ENCODE measurements at places on chromosomes 1 and 21.

- no peak for DNase-seq
Measured at GRCh38 chr1:55586771-55587170, 371.6 kb upstream of the USP24 start.

DNA sequence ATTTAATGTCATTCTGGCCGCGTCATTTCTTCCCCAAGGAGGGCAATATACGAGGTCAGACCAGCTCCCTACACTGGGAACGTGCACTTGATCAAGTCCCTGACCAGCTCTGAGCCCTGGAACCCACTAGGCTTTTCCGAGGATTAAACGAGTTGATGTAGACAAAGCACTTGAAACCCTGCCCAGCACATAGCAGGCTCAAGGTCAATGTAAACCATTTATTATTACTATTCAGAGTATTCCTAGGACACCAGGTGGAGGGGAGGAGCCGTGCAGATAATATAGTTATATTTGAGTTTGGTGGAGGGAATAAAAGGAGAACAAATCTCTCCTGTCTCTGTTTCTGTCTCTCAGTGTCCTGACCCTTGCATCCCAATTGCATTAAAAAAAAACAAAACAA lies 174.1 kb upstream of the IGSF21 start:
- no peak for DNase-seq

- DNase-seq, result no peak
Measured at GRCh38 chr1:94562519-94563260, 21.1 kb upstream of the F3 start.

DNA sequence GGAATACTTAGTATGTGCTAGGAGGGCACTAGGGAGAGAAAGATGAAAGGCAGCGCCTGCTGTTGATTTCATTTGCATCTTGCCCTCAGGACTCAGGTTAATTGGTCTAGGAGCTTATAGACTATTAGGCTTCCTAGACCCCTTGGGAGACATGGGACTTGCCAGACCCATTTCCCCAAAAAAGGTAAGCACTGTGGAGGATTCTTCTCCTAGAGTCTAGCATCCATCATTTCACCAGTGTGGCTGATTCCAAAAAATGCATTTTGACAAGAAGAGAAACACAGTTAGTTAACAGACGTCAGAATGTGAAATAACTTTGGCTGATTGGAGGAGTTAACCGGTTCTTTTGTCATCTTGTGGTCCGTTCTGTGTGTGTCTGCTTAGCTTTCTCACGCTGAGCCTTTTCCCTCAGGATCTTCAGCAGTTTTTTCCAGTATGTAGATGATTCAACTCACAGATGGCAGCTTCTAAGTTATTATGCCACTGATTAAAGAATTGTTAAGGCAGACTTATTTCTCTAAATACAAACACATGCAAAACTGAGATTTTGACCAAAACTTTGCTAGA lies 108.8 kb downstream of the KIF26B start:
- DNase-seq, result no peak

DNA sequence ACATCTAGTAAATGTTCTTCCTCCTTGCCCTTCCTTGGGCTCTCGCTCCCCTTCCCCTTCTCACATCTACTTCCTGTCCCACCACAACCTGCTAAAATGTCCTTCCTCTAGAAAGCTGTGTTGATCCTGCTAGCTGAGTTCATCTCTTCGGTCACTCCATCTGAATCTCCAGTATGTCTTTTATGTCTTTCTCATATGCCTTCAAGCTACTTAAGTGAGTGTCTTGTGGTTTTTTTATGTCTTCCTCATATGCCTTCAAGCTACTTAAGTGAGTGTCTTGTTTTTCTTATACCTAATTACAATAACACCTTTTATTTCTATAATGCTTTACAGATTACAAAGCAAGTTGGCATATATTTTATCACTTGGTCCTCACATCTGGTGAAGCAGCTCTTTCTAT lies 33.9 kb downstream of the CSF1 start:
- no peak for DNase-seq

- DNase-seq, result peak; percentile 35
Measured at GRCh38 chr1:245807306-245807705, 652.5 kb downstream of the KIF26B start.

DNA sequence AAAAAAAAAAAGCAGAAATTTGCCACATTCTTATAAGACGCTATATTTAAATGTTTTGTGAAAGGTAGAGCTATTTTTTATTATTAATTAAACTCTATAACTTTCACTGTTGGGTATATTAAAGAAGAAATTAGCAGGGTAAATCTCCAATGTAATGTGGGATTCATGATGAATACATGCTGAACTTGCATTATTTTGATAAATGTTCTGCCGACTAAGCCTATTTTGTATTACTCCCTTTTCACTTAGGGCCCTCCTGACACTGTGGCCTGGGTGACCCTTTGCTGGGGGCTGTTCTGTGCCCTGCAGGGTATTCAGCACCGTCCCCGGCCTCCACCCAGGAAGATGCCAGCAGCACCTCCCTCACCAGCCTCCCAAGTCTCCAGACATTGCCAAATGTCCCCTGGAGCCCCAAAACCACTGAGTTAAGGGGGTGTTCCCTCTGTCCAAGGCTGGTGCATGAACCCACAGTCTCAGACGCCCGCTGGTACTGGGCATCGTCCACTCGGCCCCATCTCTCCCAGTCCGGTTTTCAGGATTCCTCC lies 22.5 kb downstream of the RSPH1 start:
- DNase-seq, result no peak

DNA sequence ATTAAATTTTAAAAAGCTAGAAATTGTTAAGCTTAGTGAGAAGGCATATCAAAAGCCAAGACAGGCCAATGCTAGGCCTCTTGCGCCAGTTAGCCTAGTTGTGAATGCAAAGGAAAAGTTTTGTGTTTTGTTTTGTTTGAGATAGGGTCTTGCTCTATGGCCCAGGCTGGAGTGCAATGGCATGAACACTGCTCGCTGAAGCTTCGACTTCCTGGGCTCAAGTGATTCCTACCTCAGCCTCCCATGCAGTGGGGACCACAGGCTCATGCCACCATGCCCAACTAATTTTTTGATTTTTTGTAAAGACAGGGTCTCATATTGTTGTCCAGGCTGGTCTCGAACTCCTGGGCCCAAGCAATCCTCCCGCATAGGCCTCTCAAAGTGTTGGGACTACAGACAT lies 40.3 kb downstream of the TRIM33 start:
- DNase-seq, result no peak

DNA sequence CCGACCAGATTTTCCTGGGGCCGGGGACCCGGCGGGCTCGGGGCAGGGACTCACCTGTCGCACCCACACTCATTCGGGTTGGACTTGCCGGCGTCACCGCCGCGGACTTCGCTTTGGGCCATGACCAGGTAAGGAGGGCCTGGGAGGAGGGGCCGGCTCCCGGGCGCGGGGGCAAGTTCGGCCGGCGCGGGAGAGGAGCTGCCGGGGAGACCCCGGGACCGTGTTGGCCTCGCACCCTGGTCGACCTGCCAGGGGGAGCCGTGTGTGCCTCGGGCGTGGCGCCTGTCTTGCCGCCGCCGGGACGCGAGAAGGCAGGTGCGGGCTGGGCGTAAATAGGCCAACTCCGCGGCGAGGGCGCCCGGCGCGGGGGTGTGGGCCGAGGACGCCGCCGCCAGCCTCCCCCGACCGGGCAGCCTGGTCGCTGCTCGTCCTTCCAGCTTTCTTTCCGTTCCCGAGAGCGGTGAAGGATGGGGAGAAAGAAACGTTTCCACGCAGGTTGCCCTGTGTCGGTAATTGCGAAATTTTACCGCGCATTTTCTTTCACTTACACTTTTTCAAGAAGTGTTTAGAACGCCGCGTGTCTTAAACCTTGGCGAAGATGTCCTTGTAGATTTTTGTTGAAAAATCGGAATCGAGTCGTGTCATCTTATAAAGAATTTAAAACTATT lies 558 bp downstream of the USP1 start:
- no peak for DNase-seq

GRCh38 chr1:82565546-82565945 lies 764.8 kb downstream of the ADGRL2 start:
- DNase-seq, result no peak

GRCh38 chr21:38910390-38911067 lies 104.8 kb downstream of the ETS2 start:
- DNase-seq, result peak; percentile 12

DNA sequence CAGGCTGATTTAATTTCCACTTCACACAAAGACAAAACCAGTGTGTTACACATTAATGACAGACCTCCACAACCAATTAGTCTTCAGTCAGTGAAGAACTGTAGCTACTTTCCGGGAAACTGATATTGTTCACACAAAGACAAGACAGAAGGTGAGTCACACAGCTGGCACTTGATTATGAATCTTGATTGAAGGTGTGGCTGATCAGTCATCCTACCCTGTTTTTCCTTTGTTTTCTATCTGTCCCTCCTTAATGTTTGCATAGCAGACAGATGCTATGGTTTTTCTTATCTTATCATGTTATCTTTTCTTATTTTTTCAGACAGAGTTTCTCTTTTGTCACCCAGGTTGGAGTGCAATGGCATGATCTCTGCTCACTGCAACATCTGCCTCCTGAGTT lies 185.1 kb upstream of the GREM2 start:
- peak; percentile 1 for DNase-seq

DNA sequence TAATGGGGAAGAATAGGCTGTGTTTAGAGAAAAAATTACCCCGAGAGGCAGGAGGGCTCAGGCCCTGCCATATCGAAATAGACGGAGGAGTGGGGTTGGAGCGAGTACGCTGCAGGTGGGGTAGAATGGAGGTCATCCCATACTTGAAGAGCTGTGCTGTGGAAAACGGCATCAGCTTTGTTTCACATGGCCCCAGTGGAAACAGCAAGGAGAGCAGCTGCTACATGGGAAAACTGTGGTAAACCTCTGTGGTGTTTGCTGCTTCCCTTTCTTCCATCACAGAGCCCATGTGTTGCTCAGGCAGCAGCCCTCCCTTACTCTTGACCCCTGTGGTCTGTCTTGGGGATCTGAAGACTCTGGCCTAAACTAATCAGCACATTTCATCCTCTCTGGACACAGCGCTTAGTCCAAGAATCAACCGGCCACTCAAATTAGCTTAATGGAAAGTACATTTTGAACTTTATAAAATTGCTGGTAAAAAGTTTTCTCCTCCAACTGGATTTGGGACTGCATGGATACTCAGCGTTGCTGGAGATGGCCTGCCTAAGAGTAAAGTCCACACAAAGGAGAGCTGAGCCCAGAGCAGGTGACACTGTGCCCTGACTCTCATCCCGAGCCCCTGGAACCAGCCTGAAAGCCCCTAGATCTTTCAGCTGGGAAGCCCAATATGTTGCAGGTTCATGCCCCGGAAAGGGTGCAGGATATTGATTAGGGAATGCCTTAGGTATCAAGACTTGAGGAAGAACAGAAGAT lies 127.1 kb upstream of the GADD45A start:
- no peak for DNase-seq

- no peak for DNase-seq
Measured at GRCh38 chr21:43311301-43311817, 115.6 kb downstream of the SIK1 start.

GRCh38 chr1:208174731-208175507 lies 69.3 kb downstream of the PLXNA2 start:
- no peak for DNase-seq

DNA sequence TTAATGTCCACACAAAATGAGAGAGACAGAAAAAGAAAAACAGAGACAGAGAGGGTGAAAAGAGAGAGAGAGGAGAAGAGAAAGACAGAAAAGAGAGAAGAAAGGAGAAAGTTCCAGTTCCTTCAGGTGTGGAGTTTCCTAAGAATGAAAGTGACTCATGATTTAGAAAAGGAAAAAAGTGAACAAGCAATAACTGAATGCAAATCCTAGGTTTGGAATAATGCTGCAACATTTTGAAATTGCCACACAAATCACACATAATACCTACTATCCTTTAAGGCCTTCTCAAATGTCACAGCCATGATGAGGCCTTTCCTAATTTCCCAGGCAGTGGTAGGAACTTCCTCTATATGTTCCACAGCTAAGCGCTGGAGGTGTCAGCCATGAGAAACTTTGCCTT lies 31.5 kb upstream of the XPR1 start:
- no peak for DNase-seq

GRCh38 chr21:42455754-42456440 lies 40.1 kb downstream of the RSPH1 start:
- DNase-seq, result no peak

- no peak for DNase-seq
Measured at GRCh38 chr1:160605205-160605604, 25.9 kb upstream of the CD84 start.
